ENCODE measurements at places on chromosomes 3 and 15.

GRCh38 chr3:75171630-75172230 lies 492.4 kb upstream of the FRG2C start:
- no peak for DNase-seq

- no peak for DNase-seq
Measured at GRCh38 chr3:196740481-196741248, 1.0 kb downstream of the PAK2 start.

- no peak for DNase-seq
Measured at GRCh38 chr15:56744701-56745683, 11.7 kb upstream of the ZNF280D start.

- DNase-seq = no peak
Measured at GRCh38 chr15:81309647-81310450, 14.1 kb downstream of the STARD5 start.

DNA sequence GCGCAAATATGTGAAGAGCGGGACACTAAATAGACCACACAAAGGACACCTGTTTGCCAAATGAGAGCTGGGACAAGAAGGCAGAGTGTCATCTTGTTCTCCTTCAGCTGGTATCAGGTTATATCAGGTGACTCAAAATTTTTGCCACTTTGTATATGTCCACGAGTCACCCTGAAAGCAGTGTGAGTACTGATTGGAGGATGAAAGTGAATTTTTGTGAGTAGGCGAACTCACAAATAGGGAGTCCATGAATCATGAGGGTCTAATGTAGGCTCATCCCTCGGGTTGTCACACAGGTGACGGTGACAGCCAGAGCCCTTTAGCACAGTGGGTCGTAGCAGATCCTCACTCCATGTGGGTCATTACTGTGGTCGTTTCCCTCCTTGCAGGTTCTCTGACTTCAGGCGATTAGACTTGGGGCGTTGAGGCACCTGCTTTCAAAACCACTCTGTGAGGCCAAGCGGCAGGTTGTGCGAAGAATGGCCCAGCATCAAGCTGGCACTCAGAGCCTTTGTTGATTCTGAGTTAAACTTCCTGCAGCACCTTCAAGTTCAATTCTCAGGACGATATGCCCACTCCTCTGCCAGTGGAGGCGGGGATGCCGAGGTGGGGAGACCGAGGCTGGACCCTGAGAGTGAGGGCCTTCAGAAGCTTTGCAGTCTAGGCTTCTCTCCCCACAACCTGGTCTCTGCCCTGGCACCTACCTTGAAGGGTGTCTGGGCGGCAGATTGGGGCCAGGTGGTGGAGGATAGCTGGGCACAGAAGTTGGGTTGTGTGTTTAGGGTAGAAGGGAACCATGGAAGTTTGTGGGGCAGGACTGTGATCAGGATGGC lies 173.8 kb downstream of the SMAD6 start:
- DNase-seq = no peak

DNA sequence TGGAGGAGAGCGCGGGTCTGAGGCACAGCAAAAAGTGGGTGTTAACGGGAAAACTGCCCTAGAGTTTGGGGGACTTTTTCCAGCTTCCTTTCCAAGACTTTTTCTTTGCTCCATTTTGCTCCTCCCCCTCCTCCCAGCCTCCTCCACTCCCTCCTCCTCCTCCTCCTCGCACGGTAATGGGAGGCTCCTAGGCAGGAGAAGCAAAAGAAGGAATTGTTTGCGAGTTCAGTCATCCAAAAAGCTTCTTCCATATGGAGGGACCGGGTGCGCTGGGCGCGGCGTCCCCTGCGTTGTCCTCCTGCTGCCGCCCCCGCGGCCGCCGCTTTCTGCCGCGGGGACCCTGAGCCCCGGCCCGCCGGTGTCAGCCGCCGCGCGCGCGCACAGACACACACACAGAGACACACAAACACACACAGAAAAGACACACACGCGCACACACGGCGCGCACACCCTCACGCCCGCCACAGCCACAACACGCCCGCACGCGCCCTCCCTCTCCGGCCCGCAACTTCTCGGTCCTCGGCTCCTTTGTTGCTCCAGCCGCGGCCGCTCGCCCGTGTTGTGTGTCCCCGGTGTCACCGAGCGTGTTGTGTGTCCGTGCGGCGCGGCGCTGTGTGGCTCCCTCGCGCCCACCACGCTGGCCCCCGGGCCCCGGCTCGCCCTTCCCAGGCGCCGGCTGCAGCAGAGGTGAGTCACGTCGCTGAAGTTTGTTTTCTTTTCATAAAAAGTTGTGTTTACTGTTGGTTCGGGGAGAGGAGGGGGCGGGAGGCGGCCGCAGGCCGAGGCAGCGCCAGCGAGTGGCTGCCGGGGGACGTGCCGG lies at the start of gene BOC:
TSS of gene BOC (plus strand) at position 228 of the 820 bp plus-strand sequence. CDS start 38,246 bp downstream, outside the sequence.
- DNase-seq = no peak

DNA sequence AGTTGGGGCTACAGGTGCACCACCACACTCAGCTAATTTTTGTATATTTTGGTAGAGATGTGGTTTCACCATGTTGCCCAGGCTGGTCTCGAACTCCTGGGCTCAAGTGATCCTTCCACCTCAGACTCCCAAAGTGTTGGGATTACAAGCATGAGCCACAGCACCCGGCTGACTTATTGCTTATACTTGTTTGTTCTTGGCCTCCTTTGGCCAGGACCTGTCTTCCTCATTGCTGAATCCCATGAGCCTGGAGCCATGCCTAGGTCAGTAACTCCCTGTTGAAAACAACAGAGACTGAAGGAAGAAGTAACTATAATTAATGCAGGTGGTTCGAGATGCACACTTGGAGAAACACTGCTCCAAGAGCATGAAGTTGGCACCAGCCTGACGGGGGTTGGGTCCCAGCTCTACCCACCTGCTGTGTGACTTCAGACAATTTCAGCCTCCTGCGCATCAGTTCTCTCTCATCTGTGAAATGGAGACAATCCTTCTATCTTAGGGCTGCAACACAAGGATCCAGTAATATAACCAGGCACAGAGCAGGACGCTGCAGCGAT lies 38.9 kb downstream of the CPN2 start:
- no peak for DNase-seq

DNA sequence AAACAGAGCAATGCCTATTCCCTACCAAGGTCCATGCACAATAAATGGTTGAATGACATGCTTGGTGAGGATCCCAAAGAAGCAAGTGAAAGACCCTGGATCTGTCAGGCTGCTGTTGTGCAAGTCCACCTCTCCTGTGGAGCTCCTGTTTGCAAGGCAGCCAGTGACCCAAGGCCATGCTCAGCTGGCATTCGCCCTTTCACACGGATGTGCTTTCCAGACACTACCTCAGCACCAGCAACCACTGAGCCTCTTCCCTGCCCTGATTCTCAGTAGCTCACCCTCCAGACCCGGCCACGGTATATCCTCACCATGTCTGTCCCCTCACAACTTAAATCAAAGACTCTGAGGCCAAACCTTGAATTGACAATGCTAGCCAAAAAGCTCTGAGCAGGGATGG lies 23.3 kb downstream of the WWTR1 start:
- no peak for DNase-seq

DNA sequence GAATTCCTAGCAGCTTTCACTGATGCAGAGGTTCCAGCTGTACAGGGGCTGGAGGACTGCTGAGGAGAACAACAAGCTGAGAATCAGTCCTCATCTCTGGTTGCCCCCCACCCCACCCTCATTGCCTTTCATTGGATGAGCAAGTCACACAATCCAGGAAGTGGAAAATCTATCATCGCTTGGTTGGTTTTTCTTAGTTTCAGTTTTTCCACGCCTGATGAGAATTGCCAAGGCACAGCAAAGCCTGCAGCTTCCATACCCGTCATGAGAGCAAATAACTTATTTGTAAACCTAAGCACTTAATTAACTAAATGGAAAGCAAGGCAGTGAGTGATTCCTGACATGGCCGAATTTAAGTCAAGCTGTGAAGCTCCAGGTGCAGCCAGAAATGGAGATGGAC lies 21.4 kb upstream of the LIPC start:
- no peak for DNase-seq

DNA sequence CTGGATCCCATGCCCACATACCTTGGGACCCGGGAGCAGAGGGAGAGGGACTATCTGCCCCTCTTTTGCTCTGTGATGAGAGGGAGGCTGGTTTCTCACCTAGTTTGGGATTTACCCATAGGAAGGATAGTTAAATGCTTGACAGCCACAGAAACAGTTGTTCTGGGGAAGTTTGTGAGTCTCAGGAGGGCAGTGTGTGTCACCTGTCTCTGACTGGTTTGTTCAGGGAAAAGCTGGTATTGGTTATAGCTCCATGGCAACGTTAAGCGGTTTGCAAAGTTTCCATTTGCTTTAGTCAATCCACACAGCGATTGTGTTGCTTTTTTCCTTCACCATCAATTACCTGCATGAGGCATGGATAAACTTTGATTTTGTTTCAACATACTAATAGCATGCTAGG lies 3.7 kb upstream of the TMED3 start:
- DNase-seq = no peak

DNA sequence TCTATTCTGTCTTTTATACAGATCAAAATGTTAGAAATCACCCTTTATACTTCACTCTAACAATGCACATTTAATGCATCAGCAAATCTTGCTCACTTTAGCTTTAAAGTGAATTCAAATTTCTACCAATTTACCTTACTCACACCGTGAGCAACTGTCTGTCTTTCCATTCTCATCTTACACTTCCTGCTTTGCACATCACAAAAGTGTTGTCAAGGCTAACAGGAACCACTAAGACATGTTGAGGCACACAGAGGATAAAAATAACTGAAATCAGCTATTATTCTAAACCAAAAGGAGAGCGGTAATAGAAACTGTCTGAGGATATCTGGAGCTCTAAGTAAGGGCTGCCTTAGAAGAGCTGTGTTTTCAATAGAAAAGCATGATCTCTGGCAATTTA lies 519.9 kb downstream of the ZBBX start:
- DNase-seq = no peak

GRCh38 chr3:99645277-99646106 lies 7.1 kb downstream of the COL8A1 start:
- DNase-seq = no peak

DNA sequence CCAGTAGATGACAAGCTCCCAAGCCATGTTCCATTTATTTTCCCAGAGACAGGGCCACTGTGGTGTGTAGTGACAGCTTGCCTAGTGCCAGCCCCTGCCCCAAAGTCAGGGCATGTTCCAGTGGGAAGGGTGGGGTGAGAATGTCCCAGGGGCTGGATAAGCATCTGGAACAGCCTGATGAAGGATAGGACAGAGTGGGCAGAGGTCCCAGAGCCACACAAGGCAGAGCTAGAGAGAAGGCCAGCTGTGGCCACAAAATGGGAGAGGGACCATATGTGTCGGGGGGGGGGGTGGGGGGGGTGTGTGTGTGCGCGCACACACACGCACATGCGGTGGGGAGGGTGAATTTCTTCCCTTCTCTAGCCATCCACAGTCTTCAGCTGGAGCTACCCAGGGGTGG lies 27.0 kb upstream of the TSPAN3 start:
- no peak for DNase-seq

- no peak for DNase-seq
Measured at GRCh38 chr3:72487078-72487765, 361.0 kb downstream of the SHQ1 start.

DNA sequence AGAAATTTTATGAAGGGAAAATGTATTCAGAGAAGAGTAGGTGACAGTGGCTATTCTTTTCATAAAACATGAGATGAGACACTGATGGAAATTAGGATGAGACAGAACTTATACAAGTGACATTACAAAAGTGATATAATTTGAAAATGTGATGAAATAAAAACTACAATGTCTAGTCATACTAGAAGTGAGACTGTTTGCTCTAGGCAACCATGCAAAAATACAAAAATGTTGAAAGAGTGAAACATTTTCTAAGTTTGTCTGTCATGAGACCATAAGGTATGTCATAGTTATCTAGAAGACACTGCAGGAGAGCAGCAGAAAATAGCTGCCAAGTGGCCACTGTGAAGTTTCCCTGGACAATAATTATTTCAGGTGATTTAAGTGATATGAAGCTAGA lies 459.5 kb downstream of the DIPK2A start:
- DNase-seq = no peak

DNA sequence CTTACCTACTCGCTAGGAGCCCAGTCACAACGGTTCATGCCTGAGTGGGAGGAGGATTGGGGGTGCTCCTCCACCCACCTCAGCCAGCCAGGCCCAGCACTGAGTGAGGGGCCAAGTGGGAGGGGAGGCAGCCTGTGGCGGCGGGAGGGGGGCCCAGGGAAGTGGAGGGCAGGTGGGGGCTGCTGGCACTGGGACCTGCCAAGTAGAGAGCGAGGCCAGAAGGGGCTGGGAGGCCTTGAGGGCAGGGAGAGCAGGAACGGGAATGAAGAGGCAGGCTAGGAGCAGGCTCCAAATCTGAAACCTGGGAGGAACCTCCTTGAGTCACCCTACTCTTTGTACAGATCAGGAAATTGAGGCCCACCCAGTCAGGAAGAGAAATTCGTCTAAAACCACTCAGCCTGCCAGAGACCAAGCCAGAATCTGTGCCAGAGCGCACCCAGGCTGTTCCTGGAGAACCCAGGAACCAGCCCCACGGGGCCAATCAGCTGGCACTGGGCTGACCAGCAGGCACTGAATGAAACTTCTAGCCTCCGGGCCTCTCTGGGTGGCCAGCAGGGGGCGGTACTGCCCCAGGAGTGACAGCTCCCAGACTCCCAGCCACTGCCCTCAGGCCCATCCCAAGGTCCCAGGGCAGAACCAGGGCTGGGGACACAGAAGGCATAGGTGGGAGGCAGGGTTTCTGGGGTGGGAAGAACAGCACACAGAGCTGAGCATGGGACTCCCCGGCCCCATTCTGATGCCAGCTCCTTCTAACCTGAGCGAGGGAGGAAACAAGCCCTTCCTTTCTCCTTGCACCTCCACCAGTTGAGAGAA lies 14.8 kb upstream of the CYP11A1 start:
- DNase-seq = peak; percentile 78

DNA sequence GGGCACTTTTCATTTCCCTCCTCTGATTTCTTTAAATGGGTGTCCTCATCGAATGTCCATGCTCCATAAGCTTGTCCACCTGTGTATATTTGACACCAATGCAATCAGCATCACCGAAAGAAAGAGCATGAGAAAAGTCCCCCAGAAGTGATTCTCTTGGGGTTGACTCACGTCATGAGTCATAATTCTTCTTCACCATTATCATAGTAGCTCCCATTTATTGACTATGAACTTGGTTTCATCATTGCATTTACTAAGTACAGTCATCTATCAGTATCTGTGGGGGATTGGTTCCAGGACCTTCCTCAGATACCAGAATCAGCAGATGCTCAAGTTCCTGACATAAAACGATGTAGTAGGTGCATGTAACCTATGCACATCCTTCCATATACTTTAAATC lies 372.5 kb upstream of the CFAP20DC start:
- DNase-seq = no peak

- DNase-seq = peak; percentile 16
Measured at GRCh38 chr15:62847900-62848489, 194.6 kb upstream of the TPM1 start.

DNA sequence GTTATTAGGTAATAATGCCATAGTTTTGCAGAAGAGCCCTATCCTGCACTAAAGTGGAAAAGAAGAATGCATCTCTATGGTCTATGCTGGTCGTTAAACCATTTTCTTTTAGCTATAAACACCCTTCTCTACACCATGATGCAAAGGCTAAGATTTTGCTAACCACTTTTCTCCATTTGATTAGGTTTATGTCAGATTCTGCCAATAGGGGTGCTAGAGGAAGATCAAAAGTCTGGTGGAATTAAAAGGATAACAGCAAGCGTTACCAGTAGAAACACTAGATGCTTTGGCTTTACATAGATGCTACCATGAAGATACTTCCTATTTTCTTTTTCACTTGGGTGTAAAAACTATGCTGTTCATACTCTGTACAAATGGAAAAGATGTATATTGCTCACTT lies 669.8 kb upstream of the ARPP21 start:
- DNase-seq = no peak

GRCh38 chr3:126356373-126357264 lies 589 bp downstream of the KLF15 start:
- DNase-seq = no peak
